BJ (cell line): ENCODE measurements at places on chromosomes 1 and 21. TPM values are rescaled to one million over a fixed set of nuclear protein-coding genes. Genes with fewer than 3 reads are reported as not detected.

Gene MTARC1
- polyA plus RNA-seq: 0.72 and 1.0 TPM in 2 replicates

Gene OR2L8
- not detected in 2 replicates for polyA plus RNA-seq

Gene ZBTB37
- 1.8 and 2.1 TPM in 2 replicates for polyA plus RNA-seq

Gene MAN1C1
- 0.98 and 1.1 TPM in 2 replicates for polyA plus RNA-seq

Gene DNAJC6
- polyA plus RNA-seq: 10.5 and 12.2 TPM in 2 replicates

Gene KRTAP11-1
- polyA plus RNA-seq: not detected in 2 replicates

Gene SH2D1B
- 0.05 TPM in 1 of 2 replicates, not detected in the other for polyA plus RNA-seq

Gene ELF3
- polyA plus RNA-seq: 0.02 and 0.21 TPM in 2 replicates

Gene PALMD
- polyA plus RNA-seq: 0.06 and 0.10 TPM in 2 replicates

Gene OR2T12
- not detected in 2 replicates for polyA plus RNA-seq

Gene CAMSAP2
- polyA plus RNA-seq: 7.5 and 16.4 TPM in 2 replicates

Gene TGFBR3
- polyA plus RNA-seq: 8.2 and 8.3 TPM in 2 replicates

Gene HENMT1
- 2.2 and 3.9 TPM in 2 replicates for polyA plus RNA-seq

Gene S1PR1
- polyA plus RNA-seq: 11.8 and 12.2 TPM in 2 replicates

Gene TAS1R2
- not detected in 2 replicates for polyA plus RNA-seq

Gene TMPRSS3
- polyA plus RNA-seq: not detected in 2 replicates

Gene FCRL4
- not detected in 2 replicates for polyA plus RNA-seq

Gene CITED4
- polyA plus RNA-seq: 0.67 and 0.80 TPM in 2 replicates

Gene AGRN
- polyA plus RNA-seq: 32.7 and 41.2 TPM in 2 replicates

Gene TMEM61
- not detected in 2 replicates for polyA plus RNA-seq

Gene FCGR2B
- not detected in 2 replicates for polyA plus RNA-seq

Gene NBPF10
- polyA plus RNA-seq: 0.77 and 1.0 TPM in 2 replicates

Gene AVPR1B
- not detected in 2 replicates for polyA plus RNA-seq

Gene ATP1A4
- polyA plus RNA-seq: not detected in 2 replicates

Gene APCS
- not detected in 2 replicates for polyA plus RNA-seq

Gene TSPEAR
- polyA plus RNA-seq: not detected in 2 replicates

Gene OSCP1
- 9.6 and 11.5 TPM in 2 replicates for polyA plus RNA-seq

Gene FAM72B
- polyA plus RNA-seq: 2.1 and 3.1 TPM in 2 replicates

Gene FAM163A
- not detected in 2 replicates for polyA plus RNA-seq

Gene DIRAS3
- polyA plus RNA-seq: 0.39 and 0.53 TPM in 2 replicates

Gene GPATCH2
- 2.7 and 6.3 TPM in 2 replicates for polyA plus RNA-seq

Gene NES
- polyA plus RNA-seq: 15.0 and 17.5 TPM in 2 replicates

Gene S100A1
- 0.31 and 0.71 TPM in 2 replicates for polyA plus RNA-seq

Gene SH2D5
- 1.6 and 3.5 TPM in 2 replicates for polyA plus RNA-seq

Gene FASLG
- polyA plus RNA-seq: not detected in 2 replicates

Gene EDEM3
- polyA plus RNA-seq: 10.4 and 20.5 TPM in 2 replicates

Gene UBASH3A
- not detected in 2 replicates for polyA plus RNA-seq

Gene RBM11
- polyA plus RNA-seq: 0.26 TPM in 1 of 2 replicates, not detected in the other

Gene S100A5
- 0.28 and 0.40 TPM in 2 replicates for polyA plus RNA-seq

Gene GCSAML
- polyA plus RNA-seq: not detected in 2 replicates

Gene COL8A2
- polyA plus RNA-seq: 6.0 and 6.8 TPM in 2 replicates

Gene SAMSN1
- not detected in 2 replicates for polyA plus RNA-seq

Gene PRELP
- polyA plus RNA-seq: 2.8 and 3.9 TPM in 2 replicates

Gene ABCA4
- 0.22 and 0.25 TPM in 2 replicates for polyA plus RNA-seq

Gene SLAMF8
- polyA plus RNA-seq: 0.05 and 0.06 TPM in 2 replicates

Gene CD247
- polyA plus RNA-seq: not detected in 2 replicates

Gene MYCL
- 0.22 TPM in 2 replicates for polyA plus RNA-seq

Gene TM2D1
- 30.3 and 71.8 TPM in 2 replicates for polyA plus RNA-seq

Gene NCF2
- 1.7 and 2.0 TPM in 2 replicates for polyA plus RNA-seq

Gene SMYD3
- 26.1 and 36.9 TPM in 2 replicates for polyA plus RNA-seq

Gene ADAMTS5
- 4.2 and 5.4 TPM in 2 replicates for polyA plus RNA-seq

Gene PBXIP1
- 65.6 and 83.1 TPM in 2 replicates for polyA plus RNA-seq

Gene KPRP
- not detected in 2 replicates for polyA plus RNA-seq

Gene SPATC1L
- polyA plus RNA-seq: 5.6 and 8.4 TPM in 2 replicates

Gene NUAK2
- polyA plus RNA-seq: 3.4 and 5.8 TPM in 2 replicates

Gene AGBL4
- polyA plus RNA-seq: not detected in 2 replicates

Gene TFF2
- polyA plus RNA-seq: not detected in 2 replicates

Gene NTMT2
- polyA plus RNA-seq: not detected in 2 replicates

Gene OR2T33
- polyA plus RNA-seq: not detected in 2 replicates

Gene HPCA
- polyA plus RNA-seq: not detected in 2 replicates
